Non-pigmented ciliary epithelial cell (primary cell): ENCODE measurements at places on chromosomes 16 and 17.
A peak's percentile ranks its signal among the peaks of the same experiment; 100 is the strongest.

- DNase-seq, result no peak
Measured at GRCh38 chr16:53882310-53882709, 178.4 kb downstream of the FTO start.

DNA sequence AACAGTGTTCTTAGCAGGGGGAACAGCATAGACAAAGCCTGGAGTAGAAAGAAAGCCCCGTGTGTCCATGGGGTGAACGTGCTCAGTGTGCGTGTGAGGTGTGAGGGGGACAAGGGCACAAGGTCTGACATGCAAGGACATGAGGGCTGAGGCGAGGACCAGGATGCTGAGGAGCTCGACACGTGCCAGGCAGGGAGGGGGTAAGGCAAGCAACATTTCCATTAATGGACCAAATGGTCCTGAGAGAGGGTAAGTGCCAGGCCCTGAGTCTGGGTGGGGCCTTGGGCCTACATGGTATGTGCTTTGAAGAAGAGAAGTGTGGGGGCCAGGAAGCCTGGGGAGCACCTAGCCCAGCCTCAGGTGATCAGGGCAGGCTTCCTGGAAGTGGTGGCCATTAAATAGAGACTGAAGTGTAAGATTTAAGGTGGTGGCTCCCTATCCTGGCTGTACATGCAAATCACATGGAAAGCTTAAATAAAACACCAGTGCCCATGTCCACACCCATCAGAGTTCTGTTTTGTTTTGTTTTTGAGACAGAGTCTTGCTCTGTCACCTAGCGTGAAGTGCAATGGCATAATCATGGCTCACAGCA, 29.3 kb downstream of the ADCY7 start:
- no peak for DNase-seq

- DNase-seq, result no peak
Measured at GRCh38 chr17:17750881-17751280, 69.6 kb downstream of the RAI1 start.

DNA sequence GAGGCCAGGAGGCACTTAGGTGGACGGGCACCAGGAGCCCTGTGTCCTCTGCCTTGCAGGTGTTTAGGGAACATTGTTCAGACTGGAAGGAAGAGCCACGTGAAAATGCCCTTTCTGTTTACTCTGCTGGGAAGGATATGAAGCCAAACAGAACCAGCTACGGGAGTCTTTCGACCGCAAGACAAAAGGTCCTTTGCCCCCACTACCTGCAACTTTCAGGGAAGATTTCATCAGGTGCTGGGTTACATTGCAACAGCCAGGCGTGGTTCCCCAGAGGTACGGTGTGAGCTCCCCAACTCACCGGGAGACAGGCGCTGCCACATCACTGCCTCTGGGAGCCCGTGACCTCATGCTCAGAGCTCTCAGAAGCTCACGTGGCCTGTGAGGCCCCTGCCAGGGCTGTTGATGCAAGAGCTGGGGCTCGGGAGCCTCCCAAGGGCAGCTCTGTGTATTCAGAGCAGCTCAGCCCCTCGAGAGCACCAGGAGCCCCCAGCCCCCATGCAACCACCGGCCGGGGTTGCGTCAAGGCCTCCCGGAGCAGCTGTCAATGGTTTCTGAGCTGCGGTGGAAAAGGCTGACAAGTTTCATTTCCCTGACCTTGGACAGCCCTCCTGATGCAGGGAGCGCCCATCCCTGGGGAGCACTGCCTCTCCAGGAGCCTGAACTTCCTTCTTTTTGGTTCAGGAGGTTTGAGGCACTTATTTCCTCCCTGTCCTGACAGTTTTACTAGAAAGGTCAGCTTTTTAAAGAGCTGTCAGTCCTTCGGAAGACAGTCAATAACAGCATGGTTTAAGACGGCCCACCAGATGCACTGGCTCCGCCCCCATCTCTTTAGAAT, 42.1 kb downstream of the TBC1D16 start:
- peak; percentile 59 for DNase-seq

DNA sequence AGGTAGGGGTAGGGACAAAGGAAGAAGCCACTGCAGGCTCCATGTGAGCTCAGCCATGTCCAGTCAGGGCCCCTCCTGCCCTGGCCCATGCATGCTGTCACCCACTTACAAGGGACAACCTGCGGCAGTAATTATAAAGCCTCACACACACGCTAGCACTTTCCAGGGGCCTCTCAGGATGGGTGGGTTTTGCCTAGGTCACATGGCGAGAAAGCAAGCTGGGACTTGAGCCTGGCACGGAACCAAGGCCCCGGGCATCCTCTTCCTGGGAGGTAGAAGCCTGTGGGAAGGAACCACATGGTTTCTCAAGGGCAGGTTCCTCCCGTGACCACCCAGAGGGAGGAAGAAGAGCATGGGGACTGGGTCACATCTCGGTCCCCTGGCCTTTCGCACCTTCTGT, 7.0 kb downstream of the ZNF319 start:
- DNase-seq, result no peak

DNA sequence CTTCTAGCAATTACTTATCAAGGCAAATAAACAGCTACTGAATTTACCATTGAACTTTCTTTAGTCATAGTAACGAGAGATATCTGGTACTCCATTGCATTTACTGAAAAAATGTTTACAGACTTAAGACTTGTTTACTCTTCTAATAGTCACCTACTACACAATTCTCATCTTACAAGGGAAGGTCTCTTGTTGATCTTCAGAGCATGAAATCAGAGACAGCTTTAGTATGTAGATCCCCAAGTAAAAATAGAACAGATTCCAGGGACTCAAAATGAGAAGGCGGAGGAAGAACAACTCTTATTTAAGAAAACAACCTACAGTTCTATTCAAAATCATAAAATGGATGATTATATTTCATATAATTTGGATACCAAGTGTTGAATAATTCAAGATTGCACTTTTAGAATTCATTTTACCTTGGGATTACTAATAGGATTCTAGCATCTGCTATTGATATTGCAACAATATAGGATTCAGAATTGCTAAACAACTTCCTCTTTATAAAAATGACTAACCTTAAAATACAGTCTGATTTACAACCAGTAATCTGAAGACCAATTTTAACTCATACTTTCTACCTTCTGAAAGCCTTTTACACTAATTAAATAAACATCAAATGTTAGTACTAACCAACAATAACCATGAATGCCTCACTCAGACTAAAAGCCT, 20.8 kb downstream of the UBE2G1 start:
- no peak for DNase-seq

GRCh38 chr17:58344047-58344790, 7.8 kb downstream of the SUPT4H1 start:
- no peak for DNase-seq

DNA sequence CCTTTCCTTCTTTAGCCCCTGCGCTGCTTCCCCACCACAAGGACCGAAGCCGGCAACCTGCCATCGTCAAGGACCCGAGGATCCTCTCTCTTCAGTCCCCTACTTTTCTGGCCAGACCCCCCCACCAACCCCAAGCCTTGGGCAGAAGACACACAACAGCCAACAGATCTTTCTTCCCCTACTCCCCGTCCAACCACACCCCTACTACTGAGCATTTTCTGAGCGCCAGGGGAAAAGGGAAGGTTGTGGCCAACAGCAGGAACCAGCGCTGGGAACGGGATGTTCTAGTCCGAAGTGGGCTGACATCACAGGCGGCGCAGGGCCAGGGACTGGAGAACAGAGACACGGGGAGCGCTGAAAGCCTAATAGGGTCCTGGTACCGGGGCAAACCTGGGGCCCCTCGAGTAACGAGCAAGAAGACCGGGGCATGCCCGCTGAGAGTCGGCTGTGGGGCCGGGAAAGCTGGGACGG, 528 bp downstream of the PER1 start:
- no peak for DNase-seq

DNA sequence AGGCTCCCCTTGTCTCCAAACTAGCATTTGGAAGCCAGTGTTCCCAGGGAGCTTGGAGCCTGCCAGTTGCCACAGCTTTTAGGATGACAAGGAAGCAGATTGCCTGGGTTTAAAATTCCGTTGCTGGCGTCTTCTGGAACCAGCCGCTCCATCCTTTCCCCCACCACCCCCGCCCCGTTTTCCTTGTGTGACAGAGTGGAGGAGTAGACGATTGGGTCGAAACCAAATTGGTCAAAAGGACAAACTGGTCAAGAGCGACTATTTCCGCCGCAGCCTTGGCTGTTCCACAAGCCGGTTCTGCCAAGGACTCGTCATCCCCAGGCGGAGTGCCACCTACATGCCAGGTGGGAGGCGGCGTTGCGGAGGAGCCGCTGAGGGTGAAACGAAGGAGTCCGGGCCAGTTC, 91.1 kb downstream of the RPA1 start:
- no peak for DNase-seq

GRCh38 chr17:42270170-42270535, 6.0 kb downstream of the STAT5B start:
- no peak for DNase-seq

DNA sequence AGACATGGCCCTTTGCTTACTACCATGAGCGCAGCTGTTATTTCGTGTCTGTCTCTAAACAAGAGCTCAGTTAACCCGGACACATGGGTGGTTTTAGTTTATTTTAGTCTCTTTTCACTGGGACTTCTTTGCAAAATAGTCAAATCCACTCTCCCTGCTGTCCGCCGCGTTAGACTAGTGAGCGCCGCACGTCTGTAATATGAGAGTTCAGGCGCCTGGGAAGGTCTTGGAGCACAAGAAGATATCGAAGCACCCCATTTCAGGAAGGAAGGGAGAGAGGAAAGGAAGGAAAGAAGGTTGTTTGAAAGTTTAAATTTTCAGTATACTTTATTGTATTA, 111.0 kb upstream of the CHMP6 start:
- DNase-seq, result no peak

DNA sequence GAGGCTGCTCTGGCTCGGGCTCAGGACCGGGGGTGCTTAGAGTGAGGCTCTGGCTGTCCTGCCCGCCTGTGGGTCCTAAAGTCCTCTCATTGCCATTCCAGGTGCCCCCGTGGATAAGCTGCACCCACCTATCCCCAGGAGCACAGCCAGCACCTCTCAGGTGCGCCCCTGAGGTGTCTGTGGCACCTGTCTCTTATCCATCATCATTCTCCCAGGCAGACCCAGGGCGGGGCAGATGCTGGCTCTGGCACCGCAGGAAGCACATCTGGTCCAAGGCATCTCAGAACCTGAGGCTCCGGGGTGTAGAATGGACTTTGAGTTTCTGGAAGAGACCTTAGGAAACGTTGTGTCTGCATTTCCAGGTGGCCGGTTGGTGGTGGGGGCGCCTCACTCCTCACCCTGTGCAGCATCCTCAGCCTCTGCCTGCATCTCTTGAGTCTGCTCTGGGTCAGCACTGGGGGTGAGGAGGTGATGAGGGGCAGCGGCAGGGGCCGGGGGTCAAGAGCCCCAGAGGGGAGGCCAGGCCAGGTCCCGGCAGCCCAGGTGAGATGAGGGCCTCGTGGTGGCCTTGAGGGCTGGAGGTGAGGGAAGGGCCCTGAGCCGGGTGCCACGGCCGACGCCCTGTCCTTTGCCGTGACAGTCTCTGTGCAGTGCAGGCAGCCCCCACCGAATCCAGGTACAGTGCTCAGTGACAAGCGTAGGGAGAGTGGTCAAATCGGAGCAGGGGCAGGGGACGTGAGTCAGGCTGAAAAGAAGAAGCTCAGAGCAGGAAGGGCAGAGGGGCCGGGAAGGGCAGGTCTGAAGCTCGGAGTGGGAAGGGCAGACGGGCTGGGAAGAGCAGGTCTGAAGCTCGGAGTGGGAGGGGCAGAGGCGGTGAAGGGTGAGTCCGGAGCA, 173.5 kb downstream of the NPIPB11 start:
- no peak for DNase-seq

GRCh38 chr17:40617678-40618240, 29.9 kb downstream of the SMARCE1 start:
- DNase-seq, result no peak

GRCh38 chr17:48722201-48722907, at the start of gene PRAC1:
Gene PRAC1, minus strand, starts transcription at chr17:48722518. Its CDS starts 126 bp downstream, at chr17:48722392.
- no peak for DNase-seq

DNA sequence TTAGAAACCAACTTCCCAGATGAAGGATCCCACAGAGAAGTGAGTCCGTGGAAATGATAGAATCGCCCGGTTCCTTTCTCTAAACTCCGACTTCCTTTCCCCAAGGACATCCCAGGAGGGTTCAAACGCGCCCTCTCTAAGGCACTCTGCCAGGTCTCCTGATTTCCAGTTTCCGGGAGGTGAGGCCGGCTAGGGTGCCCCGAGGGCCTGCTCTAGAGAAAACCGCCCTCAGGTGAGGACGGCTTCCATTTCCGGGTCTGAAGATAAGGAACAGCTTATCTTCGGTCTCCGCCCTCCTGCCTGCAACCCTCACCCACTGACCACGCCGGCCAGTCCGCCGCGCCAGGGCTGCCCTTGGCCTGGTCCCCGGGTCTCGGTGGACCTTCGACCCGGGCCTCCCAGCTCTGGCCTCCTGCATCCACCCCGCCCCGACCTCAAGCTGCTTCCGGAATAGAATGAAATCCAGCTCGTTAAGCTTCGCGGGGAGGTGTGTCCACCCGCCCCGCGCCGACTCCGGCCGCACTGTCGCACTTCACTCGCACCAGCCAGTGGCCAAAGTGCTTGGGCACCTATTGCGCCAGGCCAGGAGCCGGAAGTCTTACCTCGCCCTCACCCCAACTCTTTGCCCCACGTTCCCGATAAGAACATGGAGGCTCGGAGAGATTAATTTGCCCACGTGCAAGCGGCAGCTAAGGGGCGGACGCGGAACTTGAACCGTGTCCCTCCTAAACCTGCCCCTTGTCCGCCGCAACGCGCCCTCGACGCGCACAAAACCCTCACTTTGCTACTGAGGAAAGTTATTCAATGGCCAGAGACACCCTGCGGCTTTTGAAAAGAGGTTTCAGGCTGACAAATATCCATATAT, 836 bp upstream of the MMP15 start:
- no peak for DNase-seq

DNA sequence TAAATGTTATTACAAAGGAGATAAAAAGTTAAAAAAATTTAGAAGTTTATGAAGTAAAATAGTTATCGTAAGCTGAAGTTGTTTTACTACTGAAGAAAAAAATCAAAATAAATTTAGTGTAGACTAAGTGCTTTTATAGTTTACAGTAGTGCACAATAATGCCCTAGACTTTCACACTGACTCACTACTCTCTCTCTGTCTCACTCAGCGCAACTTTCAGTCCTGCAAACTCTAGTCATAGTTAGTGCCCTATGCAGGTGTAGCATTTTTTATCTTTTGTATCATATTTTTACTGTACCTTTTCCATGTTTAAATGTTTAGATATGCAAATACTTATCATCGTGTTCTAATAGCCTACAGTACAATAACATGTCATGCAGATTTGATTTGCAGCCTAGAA, 17.7 kb upstream of the TOM1L1 start:
- DNase-seq, result no peak

GRCh38 chr17:376936-377863, 24.6 kb upstream of the RPH3AL start:
- DNase-seq, result no peak
